ENCODE measurements at places on chromosomes 2 and 18. TPM values are rescaled to one million over a fixed set of nuclear protein-coding genes. Genes with fewer than 3 reads are reported as not detected.

Gene TRABD2A
- total RNA-seq: 0.77 TPM

Gene BOK
- total RNA-seq: 17.0 TPM

Gene STPG4
- not detected for total RNA-seq

Gene TSHZ1
- 17.5 TPM for total RNA-seq

Gene ATAD2B
- total RNA-seq: 92.7 TPM

Gene CAVIN2
- total RNA-seq: 39.8 TPM

Gene PLGLB1
- 16.7 TPM for total RNA-seq

Gene CHRNG
- total RNA-seq: 2.0 TPM

Gene CYP26B1
- 12.8 TPM for total RNA-seq

Gene GREB1
- total RNA-seq: 18.5 TPM

Gene GPR35
- total RNA-seq: 1.2 TPM

Gene NOL4
- 72.9 TPM for total RNA-seq

Gene PTCD3
- 203 TPM for total RNA-seq

Gene GAREM1
- total RNA-seq: 10.3 TPM

Gene MTCL1
- 26.9 TPM for total RNA-seq

Gene FAM161A
- total RNA-seq: 113 TPM

Gene CFC1
- total RNA-seq: 0.55 TPM

Gene IL37
- total RNA-seq: not detected

Gene C2orf15
- total RNA-seq: 3.6 TPM

Gene IRS1
- 30.2 TPM for total RNA-seq

Gene CNTNAP5
- 16.3 TPM for total RNA-seq

Gene RAB10
- 116 TPM for total RNA-seq

Gene TRIB2
- 195 TPM for total RNA-seq

Gene HTR2B
- total RNA-seq: 1.0 TPM

Gene CAPG
- 27.8 TPM for total RNA-seq

Gene REG3G
- not detected for total RNA-seq

Gene FOXI3
- total RNA-seq: 7.1 TPM

Gene SLC1A4
- 24.5 TPM for total RNA-seq
